ENCODE measurements at places on chromosomes 2 and 18.

- H3K27ac ChIP-seq = no peak overlapping the region
- no peaks in the 10 kb centered on the region for H3K27me3 ChIP-seq
- no peak for DNase-seq
- no peaks in the 10 kb centered on the region for H3K36me3 ChIP-seq
These were observed 541.6 kb downstream of the SLC4A3 start for GRCh38 chr2:220168891-220169546.

DNA sequence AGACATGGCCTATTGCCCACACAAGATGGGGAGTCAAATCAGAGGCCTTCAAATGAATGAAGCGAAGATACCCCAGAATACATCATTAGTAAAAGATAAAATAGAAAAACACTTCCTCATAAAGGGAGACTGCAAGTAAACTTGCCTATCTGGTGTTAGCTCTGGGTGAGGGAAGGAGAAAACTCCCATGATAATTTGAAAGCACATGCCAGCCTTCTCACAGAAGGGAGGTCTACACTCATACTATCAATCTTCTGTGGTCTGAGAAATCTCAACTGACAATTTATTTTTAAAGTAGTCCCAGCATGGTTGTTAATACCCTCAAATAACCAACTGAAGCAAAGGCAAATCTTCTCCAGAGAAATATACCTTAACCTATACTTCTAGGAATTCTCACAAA, 75.4 kb downstream of the EXOC6B start:
- no peak for DNase-seq
- H3K4me1 ChIP-seq = no peaks in the 10 kb centered on the region
- H3K27me3 ChIP-seq = no peaks in the 10 kb centered on the region

- H3K4me3 ChIP-seq = no peak overlapping the region
- DNase-seq = peak; percentile 8
- no peak overlapping the region for H3K27ac ChIP-seq
- no peaks in the 10 kb centered on the region for H3K4me1 ChIP-seq
- peaks cover 2% of the 10 kb centered on the region for H3K27me3 ChIP-seq
These were observed 6.0 kb upstream of the ALLC start for GRCh38 chr2:3651691-3652648.

DNA sequence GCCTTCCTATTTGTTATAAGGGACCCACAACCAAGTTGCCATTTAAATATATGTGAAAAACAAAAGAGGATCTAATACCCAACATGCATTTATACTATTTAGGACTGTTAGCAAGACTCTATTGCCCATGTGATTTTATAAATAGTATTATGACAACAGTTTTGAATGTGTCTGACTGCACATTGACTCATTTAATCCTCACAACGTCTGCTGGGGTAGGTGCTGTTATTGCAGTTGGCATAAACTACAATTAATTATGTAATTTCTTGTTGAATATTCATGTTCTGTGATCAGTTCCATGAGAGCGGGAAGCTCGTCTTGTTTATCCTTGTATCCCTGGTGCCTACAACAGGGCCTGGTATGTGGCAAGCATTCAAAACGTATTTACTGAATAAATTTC, 53.7 kb downstream of the SH2D6 start:
- H3K27ac ChIP-seq = no peak overlapping the region
- H3K4me1 ChIP-seq = no peaks in the 10 kb centered on the region
- H3K36me3 ChIP-seq = no peaks in the 10 kb centered on the region
- H3K27me3 ChIP-seq = no peaks in the 10 kb centered on the region

- no peaks in the 10 kb centered on the region for H3K4me1 ChIP-seq
- no peaks in the 10 kb centered on the region for H3K27me3 ChIP-seq
- H3K36me3 ChIP-seq = no peaks in the 10 kb centered on the region
- H3K27ac ChIP-seq = no peak overlapping the region
- H3K4me3 ChIP-seq = no peak overlapping the region
These were observed 59.4 kb upstream of the RAPH1 start for GRCh38 chr2:203594541-203594940.

- no peak overlapping the region for H3K27ac ChIP-seq
- peaks cover 7% of the 10 kb centered on the region for H3K36me3 ChIP-seq
- DNase-seq = no peak
- H3K27me3 ChIP-seq = no peaks in the 10 kb centered on the region
- no peak overlapping the region for H3K4me3 ChIP-seq
These were observed 125.3 kb downstream of the C2orf74 start for GRCh38 chr2:61287254-61287653.

- H3K4me3 ChIP-seq = no peak overlapping the region
- no peak for DNase-seq
- H3K27ac ChIP-seq = no peak overlapping the region
- no peaks in the 10 kb centered on the region for H3K4me1 ChIP-seq
These were observed 482.3 kb downstream of the TGIF1 start for GRCh38 chr18:3932276-3932675.

GRCh38 chr2:109105113-109105512, 23.9 kb upstream of the SH3RF3 start:
- H3K4me1 ChIP-seq = no peaks in the 10 kb centered on the region
- no peak for DNase-seq
- H3K27ac ChIP-seq = no peak overlapping the region
- H3K27me3 ChIP-seq = no peaks in the 10 kb centered on the region
- no peak overlapping the region for H3K4me3 ChIP-seq

DNA sequence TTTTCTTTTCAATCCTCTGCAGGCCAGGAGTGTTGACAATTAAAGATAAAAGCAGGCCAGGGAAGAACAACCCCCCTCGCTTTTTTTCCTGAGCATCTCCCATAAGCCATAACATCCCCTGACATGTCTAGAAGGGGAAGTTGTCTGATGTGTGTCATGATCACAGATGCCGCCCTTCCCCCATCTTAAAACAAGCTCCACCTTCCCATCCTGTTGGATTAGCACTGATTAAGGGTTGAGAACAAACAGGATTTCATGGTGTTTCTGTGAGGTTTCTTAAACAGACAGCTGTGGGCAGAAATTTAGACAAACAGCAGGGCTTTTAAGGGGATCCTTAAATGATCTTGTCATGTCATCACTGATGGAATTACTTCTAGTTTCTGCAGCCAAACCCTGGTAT, 59.4 kb upstream of the UPP2 start:
- H3K4me1 ChIP-seq = no peaks in the 10 kb centered on the region
- H3K4me3 ChIP-seq = no peak overlapping the region
- no peaks in the 10 kb centered on the region for H3K27me3 ChIP-seq
- no peak overlapping the region for H3K27ac ChIP-seq

GRCh38 chr2:235564884-235565530, 71.2 kb downstream of the AGAP1 start:
- H3K4me3 ChIP-seq = no peak overlapping the region
- no peak for DNase-seq
- peaks cover 2% of the 10 kb centered on the region for H3K36me3 ChIP-seq
- H3K27me3 ChIP-seq = no peaks in the 10 kb centered on the region
- peaks cover 11% of the 10 kb centered on the region for H3K4me1 ChIP-seq
- H3K27ac ChIP-seq = no peak overlapping the region

DNA sequence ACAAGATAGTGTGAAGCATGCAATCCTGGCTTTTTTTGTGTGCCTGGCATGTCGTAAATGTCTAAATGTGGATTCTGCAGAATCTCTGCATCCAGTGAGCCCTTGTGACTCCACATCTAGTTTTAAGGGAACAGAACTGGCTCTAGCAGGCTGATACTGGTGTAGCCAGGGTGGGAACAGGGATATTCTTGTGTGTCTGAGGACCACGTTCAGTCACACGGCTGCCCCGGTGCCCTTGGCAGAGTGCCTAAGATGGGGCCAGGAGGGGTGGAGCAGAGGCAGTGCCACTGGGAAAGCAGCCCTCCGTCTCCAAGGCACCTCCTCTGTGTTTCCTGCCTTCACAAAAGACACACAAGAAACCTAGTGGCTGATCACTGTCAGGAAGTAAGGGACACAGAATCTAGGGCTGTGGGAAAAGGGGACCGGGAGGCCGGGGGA, 91.5 kb upstream of the PARD3B start:
- H3K4me3 ChIP-seq = no peak overlapping the region
- no peak for DNase-seq
- H3K27ac ChIP-seq = peak overlapping the region; percentile 20
- H3K36me3 ChIP-seq = no peaks in the 10 kb centered on the region
- H3K27me3 ChIP-seq = no peaks in the 10 kb centered on the region
- H3K4me1 ChIP-seq = peaks cover 6% of the 10 kb centered on the region

- no peaks in the 10 kb centered on the region for H3K36me3 ChIP-seq
- peaks cover 2% of the 10 kb centered on the region for H3K4me1 ChIP-seq
- H3K4me3 ChIP-seq = no peak overlapping the region
- no peaks in the 10 kb centered on the region for H3K27me3 ChIP-seq
- DNase-seq = no peak
- no peak overlapping the region for H3K27ac ChIP-seq
These were observed 5.7 kb upstream of the NOSTRIN start for GRCh38 chr2:168796583-168797285.

GRCh38 chr18:13613591-13614501, 112.5 kb downstream of the FAM210A start:
- H3K27ac ChIP-seq = no peak overlapping the region
- no peak for DNase-seq
- H3K36me3 ChIP-seq = no peaks in the 10 kb centered on the region
- H3K27me3 ChIP-seq = no peaks in the 10 kb centered on the region
- no peak overlapping the region for H3K4me3 ChIP-seq

DNA sequence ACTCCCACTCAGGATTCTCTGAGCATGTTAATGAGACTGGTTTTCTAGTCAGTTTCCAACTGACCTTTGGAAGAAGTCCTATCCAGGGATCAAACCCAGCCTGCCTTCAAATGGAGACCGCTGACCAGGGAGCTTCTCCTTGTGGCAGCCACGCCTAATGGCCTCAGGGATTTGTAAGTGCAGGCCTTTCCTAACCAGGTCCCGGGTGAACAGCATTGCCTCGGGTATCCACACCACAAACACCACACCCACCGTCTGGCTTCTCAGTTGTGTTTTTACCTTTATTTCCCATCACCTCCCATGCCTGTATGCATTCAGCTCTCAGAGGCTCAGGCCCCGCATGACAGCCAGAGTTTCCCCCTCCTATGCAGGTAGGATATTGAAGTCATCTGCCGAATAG, 406.3 kb upstream of the HS6ST1 start:
- no peaks in the 10 kb centered on the region for H3K4me1 ChIP-seq
- DNase-seq = no peak
- H3K36me3 ChIP-seq = no peaks in the 10 kb centered on the region
- no peak overlapping the region for H3K4me3 ChIP-seq
- H3K27ac ChIP-seq = no peak overlapping the region

GRCh38 chr18:13643261-13643751, 83.1 kb downstream of the FAM210A start:
- H3K27me3 ChIP-seq = no peaks in the 10 kb centered on the region
- DNase-seq = no peak
- H3K36me3 ChIP-seq = peaks cover 4% of the 10 kb centered on the region
- H3K4me3 ChIP-seq = no peak overlapping the region
- H3K27ac ChIP-seq = no peak overlapping the region

DNA sequence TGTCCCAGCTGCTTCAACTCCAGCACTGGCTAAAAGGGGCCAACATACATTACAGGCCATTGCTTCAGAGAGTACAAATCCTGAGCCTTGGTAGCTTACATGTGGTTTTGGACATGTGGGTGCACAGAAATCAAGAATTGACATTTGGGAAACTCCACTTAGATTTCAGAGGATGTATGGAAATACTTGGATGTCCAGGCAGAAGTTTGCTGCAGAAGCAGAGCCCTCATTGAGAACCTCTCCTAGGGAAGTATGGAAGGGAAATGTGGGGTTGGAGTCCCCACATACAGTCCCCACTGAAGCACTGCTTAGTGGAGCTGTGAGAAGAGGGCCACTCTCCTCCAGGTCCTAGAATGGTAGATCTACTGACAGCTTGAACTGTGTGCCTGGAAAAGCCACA, 218.0 kb upstream of the CWC22 start:
- no peak overlapping the region for H3K4me3 ChIP-seq
- no peaks in the 10 kb centered on the region for H3K4me1 ChIP-seq
- no peak overlapping the region for H3K27ac ChIP-seq
- H3K36me3 ChIP-seq = no peaks in the 10 kb centered on the region
- H3K27me3 ChIP-seq = no peaks in the 10 kb centered on the region
- no peak for DNase-seq

GRCh38 chr2:28046921-28047320, 156.4 kb downstream of the BABAM2 start:
- DNase-seq = no peak
- no peak overlapping the region for H3K4me3 ChIP-seq
- H3K36me3 ChIP-seq = no peaks in the 10 kb centered on the region
- no peaks in the 10 kb centered on the region for H3K27me3 ChIP-seq

GRCh38 chr2:118779362-118779761, 68.1 kb downstream of the EN1 start:
- H3K36me3 ChIP-seq = no peaks in the 10 kb centered on the region
- H3K4me3 ChIP-seq = no peak overlapping the region
- H3K27me3 ChIP-seq = peaks cover 3% of the 10 kb centered on the region
- H3K4me1 ChIP-seq = no peaks in the 10 kb centered on the region
- DNase-seq = no peak

- DNase-seq = no peak
- H3K36me3 ChIP-seq = no peaks in the 10 kb centered on the region
- H3K4me1 ChIP-seq = peaks cover under 1% of the 10 kb centered on the region
- no peaks in the 10 kb centered on the region for H3K27me3 ChIP-seq
These were observed 335.3 kb downstream of the DLGAP1 start for GRCh38 chr18:4119813-4120212.

- no peak overlapping the region for H3K27ac ChIP-seq
- no peak overlapping the region for H3K4me3 ChIP-seq
- H3K27me3 ChIP-seq = no peaks in the 10 kb centered on the region
- H3K36me3 ChIP-seq = peaks cover 6% of the 10 kb centered on the region
- DNase-seq = no peak
- no peaks in the 10 kb centered on the region for H3K4me1 ChIP-seq
These were observed 38.0 kb downstream of the PTRHD1 start for GRCh38 chr2:24754985-24755705.

DNA sequence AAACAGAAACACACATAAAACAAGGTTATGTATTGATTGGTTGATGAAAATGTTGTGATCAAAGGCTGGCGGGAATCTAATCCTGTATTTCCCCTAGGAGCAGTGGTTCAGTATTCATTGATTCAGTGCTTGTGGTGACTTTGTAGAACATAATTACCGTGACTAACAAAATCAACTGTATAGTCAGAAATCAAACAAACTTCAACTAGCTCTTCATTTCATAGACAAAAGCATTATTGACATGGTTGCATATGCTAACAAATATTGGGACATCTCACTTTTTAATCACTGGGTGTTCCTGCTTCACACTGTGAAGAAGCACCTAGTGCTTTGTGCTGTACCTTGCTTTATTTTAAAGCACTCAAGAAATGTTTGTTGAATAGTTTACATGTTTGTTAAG, 41.4 kb downstream of the USP14 start:
- no peak overlapping the region for H3K4me3 ChIP-seq
- H3K4me1 ChIP-seq = no peaks in the 10 kb centered on the region
- H3K27me3 ChIP-seq = no peaks in the 10 kb centered on the region
- no peak for DNase-seq

DNA sequence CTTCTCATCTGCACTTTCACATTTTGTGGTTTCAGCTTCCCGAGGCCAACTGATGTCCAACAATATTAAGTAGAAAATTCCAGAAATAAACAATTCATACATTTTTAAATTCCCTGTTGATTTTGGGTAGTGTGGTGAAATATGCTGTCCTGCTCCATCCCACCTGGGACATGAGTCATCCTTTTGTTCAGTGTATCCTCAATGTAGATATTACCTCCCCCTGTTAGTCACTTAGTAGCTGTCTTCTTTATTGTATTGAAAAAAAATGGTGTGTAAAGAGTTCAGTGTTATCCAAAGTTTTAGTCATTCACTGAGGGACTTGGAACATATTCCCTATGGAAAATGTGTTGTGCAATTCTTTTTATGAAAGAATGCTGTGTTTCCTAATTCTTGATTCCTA, 348.1 kb downstream of the SOCS6 start:
- H3K4me1 ChIP-seq = no peaks in the 10 kb centered on the region
- no peaks in the 10 kb centered on the region for H3K36me3 ChIP-seq
- no peaks in the 10 kb centered on the region for H3K27me3 ChIP-seq
- H3K27ac ChIP-seq = no peak overlapping the region
